ENCODE measurements at places on chromosomes 7 and 10.

DNA sequence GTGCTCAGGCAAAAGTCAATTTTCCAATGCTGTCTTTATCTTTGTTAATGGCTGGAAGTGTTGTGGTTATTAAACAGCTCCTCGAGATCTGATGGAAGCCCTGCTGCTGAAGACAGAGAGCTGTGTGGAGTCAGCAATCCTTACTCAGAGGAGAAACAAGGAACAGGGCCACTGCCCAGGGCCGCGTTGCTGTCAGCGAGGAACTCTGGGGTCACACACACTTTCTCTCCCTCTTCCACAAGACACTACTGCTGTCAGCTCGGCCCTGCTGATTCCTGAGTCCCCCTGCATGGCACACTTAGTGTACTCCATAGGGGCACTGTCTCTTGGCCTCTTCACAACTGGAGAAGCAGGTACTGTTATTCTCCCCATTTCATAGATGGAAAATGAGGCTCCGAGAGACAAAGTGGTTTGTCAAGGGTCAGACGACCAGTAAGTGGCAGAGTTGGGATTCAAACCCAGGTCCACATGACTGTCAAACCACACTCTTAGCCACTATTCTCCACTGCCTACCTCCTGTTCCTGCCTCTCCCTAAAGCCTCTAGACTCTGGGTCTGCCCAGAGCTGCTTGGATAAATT lies 29.3 kb upstream of the PDCD4 start:
- no peak for DNase-seq

DNA sequence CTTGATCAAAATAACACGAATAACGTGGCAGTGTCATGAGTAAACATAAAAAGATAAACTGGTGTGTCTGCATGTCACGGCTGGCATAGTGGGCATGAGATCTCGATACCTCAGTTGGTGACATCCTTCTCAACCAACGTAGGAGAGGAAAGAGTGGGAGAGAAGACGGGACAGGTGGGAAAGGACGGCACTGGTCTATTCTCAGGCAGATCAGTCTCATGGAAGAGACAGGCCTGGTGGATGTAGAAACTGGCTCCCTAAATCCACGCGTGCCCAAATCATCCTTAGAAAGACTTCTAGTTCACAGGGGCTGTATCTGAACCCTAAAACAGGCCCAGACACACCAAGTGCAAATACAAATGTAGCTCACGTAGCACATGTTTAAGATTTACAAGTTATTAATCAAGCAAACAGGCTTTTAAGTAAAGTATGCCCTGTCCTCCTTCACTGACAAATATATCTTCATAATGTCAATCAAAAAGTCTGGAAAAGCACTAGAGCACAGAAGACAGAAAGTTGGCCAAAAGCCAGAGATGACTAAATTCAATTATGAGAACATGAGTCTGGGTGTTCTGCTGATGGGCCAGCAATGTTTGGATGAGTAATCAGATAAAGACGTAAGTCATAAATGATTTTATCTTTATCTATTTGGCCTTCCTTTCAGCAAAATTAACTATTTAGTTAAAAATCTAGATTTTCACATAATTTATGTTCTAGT lies 56.3 kb downstream of the SFMBT2 start:
- DNase-seq = no peak

DNA sequence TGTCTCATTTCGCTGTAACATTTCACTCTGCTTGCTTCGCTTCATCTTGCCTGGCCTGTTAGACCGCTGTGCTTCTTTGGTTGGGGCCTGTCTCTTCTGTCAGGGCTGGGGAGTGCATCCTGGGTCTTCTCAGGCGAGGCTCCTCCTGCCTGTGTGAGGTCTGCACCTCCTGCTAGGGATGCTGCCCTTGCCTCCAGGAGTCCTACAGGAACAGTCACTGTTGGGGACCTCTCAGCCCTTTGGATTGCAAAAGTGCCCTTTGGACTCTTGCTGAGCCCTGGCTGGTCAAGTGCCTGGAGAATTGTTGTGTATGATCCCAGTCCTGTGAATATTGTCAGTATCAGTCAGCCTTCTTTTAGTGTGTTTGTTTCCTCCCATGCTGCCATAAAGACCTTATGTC lies 84.1 kb downstream of the MDFIC start:
- DNase-seq = no peak

GRCh38 chr10:102601639-102602038 lies 42.6 kb upstream of the TRIM8 start:
- DNase-seq = no peak

DNA sequence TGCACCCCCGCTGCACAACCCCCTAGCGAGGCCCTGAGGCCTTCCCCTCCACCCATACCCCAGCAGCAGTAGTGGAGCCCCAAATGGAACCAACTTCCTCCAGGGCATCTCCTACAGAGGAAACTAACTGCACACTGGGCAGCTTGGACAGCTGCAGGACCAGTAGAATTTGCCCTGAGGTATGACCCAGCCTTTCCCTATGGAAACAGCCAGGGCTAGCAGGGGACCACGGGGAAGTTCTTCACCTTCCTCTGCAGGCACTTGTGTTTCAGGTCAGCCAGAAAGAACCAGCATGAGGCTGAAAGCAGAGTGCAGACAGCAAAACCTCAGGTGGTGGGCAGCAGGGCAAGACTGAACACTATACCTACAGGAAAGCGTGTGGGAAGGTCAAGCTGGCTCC lies 5.7 kb upstream of the EEPD1 start:
- DNase-seq = no peak

DNA sequence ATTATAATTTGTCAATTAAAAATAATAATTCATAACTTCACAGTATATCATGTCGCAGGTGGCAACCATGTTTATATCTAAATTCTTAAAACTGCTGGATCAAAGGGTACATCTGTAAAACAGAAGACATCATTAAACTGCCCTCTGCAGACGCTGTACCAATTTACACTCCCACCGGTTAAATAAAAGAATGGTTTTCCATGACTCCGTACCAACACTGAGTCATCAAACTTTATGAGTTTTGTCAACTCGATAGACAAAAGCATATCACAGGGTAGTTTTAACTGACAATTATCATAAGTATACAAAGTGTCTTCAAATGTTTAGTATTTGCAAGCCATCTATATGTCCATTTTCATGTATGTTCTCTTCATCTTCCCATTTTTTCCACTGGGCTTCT lies 5.7 kb upstream of the GSTK1 start:
- DNase-seq = no peak
